EH (cell line): ENCODE measurements at places on chromosomes 7 and 10.
A peak's percentile ranks its signal among the peaks of the same experiment; 100 is the strongest.

GRCh38 chr10:100847440-100847839, 65.3 kb upstream of the SLF2 start:
- peak; percentile 22 for DNase-seq

DNA sequence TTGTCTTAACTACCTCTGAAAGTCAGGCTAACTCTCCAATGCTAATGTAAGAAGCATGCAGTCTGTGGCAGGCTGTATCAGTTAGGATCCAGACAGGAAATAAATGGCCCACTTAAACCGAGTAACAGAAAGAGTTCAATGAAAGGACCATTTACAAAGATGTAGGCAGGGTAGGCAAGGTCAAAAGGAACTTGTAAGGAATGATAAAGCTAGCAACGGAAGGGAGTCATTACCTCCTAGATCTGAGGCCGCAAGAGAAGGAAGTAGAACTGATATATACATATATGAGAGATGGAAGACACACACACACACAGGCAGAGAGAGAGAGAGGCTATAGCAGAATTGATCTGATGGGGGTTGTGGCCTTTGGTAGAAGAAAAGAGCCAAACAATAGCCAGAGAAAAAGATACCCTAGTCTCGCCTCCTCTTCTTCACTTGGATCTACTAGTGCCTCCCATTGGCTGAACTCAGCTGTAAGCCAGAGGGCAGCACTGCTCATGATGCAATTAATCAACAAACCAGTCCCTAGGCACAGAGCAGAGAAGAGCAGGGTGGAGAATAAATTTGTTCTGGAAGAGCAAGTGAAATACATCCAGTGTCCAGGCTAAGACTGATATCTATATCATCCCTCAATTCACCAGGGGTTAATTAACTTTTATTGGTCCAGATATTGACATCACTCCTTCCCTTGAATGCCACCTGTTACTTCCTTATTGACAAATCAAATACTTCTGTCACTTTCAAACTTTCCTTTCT, 91.2 kb downstream of the LSMEM1 start:
- no peak for DNase-seq

- no peak for DNase-seq
Observed at GRCh38 chr10:29345910-29346209, 57.0 kb downstream of the LYZL1 start.

- DNase-seq: no peak
Observed at GRCh38 chr7:28999895-29000716, 42.0 kb upstream of the TRIL start.

DNA sequence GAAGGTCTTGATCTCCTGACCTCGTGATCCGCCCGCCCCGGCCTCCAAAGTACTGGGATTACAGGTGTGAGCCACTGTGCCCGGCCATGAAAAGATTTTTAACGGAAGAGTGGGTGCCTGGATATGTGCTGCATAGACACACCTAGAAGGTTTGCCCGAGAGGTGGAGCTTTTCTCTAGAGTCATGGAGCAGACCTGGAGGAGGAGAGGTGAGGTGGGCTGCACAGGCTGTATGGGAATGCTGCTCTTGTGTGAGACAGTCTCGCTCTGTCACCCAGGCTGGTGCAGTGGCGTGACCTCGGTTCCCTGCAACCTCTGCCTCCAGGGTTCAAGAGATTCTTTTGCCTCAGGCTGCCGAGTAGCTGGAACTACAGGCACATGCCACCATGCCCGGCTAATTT, 103.3 kb downstream of the ACTR3B start:
- no peak for DNase-seq

DNA sequence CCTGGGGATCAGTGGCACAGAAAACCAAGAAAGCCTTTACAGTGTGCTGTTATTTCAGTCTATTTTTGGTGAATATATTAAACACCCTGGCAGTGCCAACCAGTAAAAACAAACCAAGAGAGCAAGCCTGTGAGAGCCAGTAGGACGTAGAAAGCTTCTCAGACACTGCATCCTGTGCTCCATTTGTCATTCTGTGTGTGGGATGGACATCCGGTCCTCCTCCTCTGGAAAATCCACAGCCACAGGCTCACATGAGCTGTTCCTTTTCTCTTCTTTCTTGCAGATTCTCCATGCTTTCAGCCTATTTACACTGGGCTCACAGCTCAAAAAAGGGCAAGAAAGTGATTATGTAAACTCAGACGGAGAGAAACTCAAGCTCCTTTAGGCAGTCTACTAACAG, 119.7 kb upstream of the YAE1 start:
- no peak for DNase-seq

DNA sequence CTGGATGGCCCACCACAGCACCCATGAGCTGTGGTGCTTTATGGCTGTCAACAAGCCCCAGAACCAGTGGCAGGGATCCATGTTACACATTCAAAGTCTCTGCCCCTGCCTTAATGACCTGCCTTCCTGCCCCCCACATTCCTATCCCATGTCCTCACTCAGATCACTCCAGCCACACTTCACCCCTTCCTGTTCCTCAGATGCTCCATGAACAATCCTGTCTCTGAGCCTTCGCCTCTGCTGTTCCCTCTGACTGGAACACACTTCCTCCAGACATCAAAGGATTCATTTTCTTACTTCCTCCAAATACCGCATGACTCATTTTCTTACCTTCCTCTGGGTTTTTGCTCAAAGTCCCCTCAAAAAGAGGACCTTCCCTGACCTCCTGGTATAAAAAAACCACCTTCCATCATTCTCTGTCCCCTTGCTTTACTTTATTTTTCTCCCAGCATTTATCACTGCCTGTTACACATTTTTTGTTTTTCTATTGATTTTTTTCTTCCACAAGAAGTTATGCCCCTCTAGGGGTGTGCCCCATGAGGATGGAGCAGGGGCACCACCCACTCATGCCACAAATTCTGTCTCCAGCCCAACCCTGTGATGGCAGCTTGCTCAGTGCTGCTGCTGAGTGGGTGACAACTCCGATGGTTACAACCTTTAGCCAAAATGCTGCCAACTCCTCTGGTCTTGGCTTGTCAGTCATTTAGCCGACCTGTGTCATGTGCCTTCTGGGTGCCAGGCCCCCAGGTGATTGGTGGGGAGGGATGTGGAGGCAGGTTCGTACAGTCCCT, 18.2 kb downstream of the COL13A1 start:
- peak; percentile 89 for DNase-seq

DNA sequence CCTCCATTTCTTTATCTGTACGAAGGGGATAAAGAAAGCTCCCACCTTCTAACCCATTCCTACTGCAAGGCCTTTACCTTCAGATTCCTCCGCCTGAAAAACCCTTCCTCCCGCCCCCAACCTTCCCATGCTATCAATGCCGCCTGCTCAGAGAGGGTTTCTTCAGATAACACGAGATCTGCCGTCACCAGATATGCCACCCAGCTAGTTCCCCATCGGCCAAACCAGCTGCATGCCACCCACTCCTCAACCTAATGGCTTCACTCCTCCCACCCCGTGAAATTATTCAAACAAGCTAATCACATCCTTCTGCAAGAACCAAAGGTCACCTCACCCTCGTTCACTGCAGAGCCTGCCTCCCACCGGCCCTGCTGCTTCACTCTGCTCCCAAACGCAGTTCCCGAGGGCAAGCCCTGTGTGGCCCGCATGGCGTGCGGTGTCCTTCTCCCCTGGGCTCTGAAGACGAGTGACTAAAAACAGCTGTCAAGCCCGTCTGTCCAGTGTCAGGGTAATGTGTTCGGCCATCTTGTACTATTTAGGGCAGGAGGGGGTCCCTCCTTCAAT, 46.8 kb upstream of the TMEM213 start:
- no peak for DNase-seq

DNA sequence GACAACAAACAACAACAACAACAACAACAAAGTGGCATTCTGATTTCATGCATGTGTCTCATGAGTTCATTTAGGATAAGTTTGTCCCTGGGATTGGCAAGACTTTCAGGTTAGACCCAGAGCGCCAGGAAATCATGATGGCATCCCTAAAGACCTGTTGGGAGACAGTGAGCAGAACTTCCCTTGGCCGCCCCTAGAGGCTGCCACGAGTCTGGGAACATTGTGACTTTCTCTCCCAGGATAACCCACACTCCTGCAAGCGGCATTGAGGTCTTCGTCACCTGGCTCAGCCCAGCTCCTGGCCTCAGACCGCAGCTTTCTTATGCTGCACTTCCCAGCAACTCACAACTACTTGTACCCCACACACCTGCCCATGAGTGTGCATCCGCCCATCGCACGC, 80.5 kb upstream of the RNF32 start:
- DNase-seq: no peak

- no peak for DNase-seq
Observed at GRCh38 chr10:68572151-68572550, 12.0 kb downstream of the TET1 start.

DNA sequence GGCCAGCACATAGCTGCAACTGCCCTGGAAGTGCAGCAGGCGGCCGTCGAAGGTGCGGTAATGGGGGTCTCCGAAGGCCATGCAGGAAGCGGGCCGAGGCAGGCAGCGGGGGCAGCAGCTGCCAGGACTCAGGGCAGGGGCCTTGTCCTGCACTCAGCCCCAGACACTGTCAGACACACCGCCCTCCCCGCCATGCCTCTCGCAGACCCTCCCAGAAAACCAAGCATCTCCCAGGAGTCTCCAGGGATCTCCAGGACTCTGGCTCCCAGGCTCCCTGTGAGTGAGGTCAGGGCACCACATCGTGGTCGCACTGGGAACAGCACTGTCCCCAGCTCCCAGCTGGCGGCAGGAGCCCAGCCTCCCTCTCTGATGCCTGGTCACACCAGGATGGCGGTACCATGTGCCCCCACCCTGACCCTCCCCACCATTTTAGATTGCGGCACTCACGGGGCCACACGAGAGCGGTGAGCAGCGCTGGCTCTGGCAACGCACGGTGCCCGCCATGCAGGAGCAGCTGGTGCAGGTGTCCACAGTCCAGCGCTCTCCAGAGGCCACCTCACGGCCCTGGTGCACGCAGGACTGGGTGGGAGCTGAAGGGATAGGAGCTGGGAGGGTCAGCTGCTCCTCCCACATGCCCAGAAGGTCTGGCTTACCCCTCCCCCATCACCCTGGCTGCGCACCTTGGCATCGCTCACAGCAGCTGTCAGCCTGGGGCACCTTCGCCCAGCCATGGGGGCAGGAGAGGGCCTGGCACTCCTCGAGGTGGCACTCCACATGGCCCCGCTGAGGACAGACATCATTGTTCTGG, 17.5 kb downstream of the ATP6V1F start:
- peak; percentile 74 for DNase-seq

GRCh38 chr7:17436126-17436525, 137.7 kb downstream of the AHR start:
- DNase-seq: no peak

GRCh38 chr7:127888825-127889224, 142.4 kb downstream of the LRRC4 start:
- DNase-seq: no peak

- DNase-seq: no peak
Observed at GRCh38 chr7:69186974-69187373, 411.3 kb upstream of the AUTS2 start.

DNA sequence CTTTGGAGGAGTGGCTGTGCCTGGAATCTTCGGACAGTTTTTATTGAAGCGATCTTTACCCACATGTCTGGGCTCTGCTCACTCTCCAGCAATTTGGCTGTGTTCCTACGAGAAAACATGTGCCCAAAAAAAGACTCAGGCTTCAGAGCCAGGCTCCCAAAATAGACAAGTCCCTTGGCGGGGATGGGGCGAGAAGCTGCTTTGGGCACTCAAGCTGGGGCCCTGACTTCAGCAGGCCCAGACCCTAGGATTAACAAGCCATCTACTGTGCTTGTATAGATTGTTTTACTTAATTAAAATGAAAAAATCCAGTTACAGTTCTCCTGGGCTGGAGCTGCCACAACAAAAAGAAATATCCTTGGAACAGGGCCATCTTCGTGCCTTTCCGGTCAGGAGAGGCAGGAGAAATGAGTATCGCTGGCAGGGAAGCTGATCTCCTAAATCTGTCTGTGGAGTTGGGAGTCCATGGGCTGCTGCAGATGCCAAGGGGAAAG, 51.4 kb upstream of the PDCD4 start:
- DNase-seq: peak; percentile 62

DNA sequence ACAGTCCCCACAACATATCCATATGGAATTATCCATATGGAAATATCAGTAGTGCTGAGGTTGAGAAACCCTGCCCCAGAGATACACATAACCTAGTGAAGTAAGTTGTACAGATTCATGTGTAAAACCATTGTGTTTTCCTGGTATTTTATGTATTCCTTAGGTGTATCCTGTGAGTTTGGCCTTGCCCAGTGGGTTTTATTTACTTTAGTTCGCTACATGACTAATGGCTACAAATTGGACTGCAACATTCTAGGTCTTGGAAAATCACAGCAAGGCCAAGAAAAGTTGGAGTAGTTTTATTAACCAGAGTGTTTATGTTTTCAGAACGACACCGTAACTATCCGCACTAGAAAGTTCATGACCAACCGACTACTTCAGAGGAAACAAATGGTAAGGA, 1.4 kb downstream of the RPS24 start:
- DNase-seq: peak; percentile 24

DNA sequence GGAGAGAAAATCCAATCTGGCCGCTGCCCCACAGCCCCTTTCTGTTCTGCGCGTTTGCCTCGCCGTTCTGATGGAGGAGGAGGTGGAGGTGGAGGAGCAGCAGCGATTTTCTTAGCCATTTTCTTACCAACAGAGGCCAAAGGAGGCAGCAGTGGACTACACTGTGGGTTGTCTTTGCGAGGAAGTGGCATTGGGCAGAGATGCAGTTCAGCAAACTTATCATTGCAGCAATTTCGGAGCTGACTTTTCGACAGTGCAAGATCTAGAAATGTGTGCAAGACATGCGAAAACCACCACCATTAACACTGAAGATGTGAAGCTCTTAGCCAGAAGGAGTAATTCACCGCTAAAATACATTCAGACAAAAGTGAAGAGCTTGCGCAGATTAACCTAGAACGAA, 1.9 kb upstream of the ARL4A start:
- DNase-seq: peak; percentile 43

GRCh38 chr7:121278120-121279021, 50.4 kb upstream of the WNT16 start:
- DNase-seq: peak; percentile 75

- DNase-seq: no peak
Observed at GRCh38 chr10:49742683-49743463, 19.2 kb downstream of the OGDHL start.

GRCh38 chr10:59748834-59749233, 4.4 kb downstream of the MRLN start:
- DNase-seq: no peak

- DNase-seq: peak; percentile 76
Observed at GRCh38 chr7:5452937-5453540, 29.4 kb upstream of the TNRC18 start.

DNA sequence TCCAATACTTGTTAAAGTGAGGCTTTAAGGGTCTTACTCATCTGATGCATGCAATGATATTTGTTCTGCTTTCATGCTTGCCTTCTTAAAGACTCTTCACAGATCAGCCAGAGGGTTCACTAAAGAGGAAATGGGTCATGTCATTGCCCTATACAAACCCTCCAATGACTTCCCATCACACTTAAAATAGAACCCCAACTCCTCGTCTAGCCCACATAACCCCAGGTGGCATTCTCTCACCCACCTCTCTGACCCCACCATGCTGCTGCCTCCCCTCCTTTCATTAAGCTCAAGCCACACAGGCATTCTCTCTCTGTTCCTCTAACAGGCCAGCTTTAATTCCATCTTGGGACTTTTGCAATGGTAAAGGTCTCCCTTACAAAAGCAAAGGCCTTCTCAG, 253.6 kb downstream of the GRID1 start:
- no peak for DNase-seq
